ENCODE measurements at places on chromosomes 1 and 21.

DNA sequence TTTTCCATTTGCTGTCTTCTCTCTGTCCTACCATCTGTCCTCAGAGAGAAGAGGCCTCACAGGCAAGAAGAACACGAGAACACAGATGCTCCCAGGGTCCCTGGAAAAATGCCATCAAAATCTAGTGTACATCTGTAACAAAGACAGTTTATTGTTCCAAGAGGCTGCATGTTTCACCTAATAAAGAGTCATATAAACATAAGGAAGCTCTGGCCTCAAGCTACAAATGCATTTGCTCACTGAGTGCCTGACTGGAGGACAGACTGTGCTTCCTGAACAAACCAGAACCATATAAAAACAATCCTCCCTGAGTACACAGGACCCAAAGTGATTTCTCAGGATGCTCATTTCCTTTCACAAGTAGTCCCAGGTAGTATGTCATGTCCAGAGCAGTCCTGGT, 76.3 kb upstream of the SLC44A3 start:
- DNase-seq: no peak

DNA sequence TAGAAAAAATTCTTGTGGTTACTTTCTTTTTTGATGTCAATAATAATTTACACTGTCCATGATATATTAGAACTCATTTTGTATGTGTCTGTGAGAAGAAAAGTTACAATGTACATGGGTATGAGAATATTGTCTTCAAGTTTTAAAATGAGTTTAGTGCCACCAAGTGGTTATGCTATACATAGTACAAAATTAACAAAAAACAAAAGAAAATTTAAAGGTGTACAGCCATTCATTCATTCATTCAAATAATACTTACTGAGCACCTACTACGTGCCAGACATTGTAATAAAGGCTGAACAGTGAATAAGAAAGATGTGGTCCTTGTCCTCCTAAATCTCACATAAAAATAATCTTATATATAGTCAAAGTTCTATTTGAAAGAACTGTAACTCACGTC, 27.7 kb downstream of the UCHL5 start:
- DNase-seq: no peak

DNA sequence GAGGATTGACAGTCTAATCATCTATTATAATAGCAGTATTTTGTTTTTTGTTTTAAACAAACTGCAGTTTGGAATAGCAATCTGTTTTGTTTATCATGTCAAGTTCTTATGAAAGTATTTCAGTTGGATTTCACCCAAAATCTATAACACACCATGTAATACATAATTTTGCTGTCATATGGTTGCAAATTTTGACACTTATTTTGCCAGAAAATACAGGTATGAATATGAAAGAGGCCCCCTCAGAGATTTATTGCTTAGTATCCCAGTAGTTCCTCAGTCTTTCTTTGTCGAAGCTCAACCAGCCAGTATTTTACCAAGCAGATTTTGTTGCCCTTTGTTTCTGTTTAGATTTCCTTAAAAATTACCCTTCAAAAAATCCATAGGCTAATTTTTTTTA, 317.5 kb upstream of the CXADR start:
- DNase-seq: no peak

GRCh38 chr1:226979517-226980121, 39.5 kb downstream of the COQ8A start:
- no peak for DNase-seq

GRCh38 chr1:117596023-117596720, 9.7 kb upstream of the TENT5C start:
- peak; percentile 14 for DNase-seq

- no peak for DNase-seq
Observed at GRCh38 chr1:66239834-66240233, 294.1 kb upstream of the SGIP1 start.

DNA sequence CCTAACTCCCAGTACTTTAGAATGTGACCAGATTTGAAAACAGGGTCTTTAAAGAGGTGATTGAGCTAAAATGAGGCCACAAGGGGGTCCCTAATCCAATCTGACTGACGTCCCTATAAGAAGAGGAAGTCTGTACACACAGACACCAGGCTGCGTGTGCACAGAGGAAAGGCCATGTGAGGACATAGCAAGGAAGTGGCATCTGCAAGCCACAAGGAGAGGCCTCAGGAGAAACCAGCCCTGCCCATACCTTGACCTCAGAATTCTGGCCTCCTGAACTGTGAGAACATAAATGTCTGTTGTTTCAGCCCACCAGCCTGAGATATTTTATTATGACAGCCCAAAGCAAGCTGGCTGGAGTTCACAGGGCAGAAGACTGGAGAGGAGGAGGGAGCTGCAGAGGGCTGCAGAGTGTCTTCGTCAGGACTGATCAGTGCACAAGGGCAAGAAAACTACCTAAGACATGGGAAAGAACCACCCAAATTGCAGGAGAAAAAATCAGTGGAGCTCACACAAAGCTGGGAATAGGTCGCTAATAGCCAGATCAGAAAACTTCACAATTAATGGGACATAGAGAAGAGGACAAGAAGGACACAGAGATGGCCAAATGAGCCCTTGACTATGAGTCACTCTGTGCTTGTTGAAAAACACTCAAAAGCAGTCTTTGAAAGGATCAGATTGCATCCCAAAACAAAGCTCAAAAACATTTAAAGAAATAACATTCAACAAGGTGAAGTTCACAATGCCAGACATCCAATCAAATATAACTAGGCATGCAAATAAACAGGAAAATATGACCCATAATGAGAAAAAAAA, 14.1 kb upstream of the WNT9A start:
- no peak for DNase-seq

DNA sequence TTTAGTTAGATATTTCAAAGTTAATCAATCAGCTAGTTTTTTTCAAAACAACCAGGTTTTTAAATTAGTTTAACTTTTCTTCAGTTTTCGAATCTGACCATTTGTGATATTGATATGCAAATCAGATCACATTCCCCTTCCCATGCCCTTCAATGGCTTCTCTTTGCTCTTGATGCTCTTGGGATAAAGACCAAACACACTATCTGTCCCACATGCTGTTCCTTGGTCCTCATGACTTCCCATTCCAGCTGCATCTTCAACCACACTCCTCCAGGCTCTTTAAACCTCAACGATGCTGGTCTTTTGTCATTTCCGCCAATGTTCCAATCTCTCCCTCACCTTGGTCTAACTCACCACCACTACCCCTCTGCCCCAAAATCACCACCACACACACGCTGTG, 285.8 kb downstream of the LMX1A start:
- no peak for DNase-seq

GRCh38 chr21:39575775-39576174, 37.0 kb upstream of the B3GALT5 start:
- no peak for DNase-seq

DNA sequence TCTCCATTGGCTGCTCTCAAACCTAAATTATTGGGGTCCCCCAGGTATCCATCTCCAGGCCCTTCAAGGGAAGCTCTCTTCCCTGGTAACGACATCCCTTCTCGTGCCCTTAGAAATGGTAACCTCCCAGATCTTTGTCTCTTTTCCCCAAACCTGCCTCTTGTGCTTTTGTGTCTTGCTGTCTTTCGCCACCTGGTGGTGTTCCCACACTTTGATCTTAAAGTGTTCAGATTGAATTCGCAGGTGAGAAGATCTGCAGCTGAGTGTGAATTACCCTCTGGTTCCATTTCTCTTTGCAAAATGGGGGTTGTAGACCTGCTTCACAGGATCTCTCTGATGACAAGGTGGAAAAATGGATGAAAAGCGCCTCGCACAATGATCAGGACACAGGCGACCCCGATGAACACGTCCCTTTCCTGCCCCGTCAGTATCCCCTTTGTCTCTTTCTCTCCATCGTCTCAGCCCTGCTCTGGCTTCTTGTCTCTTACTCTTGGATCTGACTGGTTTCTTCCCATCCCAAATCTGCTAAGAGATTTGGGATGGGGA, 53.1 kb downstream of the DOP1B start:
- DNase-seq: no peak

- DNase-seq: no peak
Observed at GRCh38 chr1:23791516-23792047, 637 bp downstream of the LYPLA2 start.

DNA sequence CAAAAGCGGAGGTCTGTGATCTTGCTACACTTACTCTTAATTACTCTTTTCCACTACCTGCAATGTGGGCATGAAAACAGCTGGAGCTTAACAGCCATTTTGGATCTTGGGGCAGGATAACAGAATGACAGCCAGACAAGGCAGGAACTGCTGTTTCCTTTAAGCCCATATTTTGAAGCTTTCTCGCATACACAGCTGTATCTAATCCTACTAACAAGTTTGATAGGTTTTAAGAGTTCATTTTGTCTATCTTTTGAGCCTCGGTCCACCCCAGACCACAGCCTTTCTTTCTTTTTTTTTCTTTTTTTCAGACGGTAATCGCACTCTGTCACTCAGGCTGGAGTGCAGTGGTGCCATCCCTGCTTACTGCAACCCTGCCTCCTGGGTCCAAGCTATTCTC, 42.4 kb upstream of the CRB1 start:
- DNase-seq: no peak

GRCh38 chr21:34191876-34192275, 118.5 kb downstream of the MRPS6 start:
- DNase-seq: no peak

DNA sequence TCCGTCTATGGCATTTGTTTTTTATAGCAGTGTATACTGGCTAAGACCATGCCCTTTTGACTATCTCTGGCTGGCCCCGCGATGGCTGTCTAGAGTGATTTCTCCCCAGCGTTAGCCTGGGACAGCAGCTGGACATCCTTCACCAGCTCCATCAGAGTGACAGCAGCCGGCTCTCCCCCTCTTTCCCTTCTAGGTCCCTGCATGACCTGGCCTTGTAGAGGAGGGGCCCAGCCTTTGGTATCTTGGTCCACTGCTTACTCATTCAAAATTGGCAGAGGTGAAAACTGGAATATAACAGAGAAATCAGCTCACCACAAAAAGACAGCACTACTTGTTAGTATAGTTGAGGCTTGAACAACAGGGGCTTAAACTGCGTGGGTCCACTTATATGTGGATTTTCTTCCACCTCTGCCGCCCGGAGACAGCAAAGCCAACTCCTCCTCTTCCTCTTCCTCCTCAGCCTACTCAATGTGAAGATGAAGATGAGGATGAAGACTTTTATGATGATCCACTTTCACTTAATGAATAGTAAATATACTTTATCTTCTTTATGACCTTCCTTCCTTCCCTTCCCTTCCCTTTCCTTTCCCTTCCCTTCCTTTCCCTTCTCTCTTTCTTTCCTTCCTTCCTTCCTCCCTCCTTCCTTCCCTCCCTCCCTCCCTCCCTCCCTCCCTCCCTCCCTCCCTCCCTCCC, 29.4 kb upstream of the B3GALNT2 start:
- no peak for DNase-seq

- no peak for DNase-seq
Observed at GRCh38 chr1:155691992-155692528, 3.2 kb downstream of the DAP3 start.

GRCh38 chr1:232209357-232209756, 420.6 kb downstream of the SIPA1L2 start:
- DNase-seq: no peak

- DNase-seq: no peak
Observed at GRCh38 chr1:18411321-18411720, 69.4 kb upstream of the KLHDC7A start.

GRCh38 chr21:20800106-20800505, 198.1 kb upstream of the NCAM2 start:
- DNase-seq: no peak

GRCh38 chr1:192739476-192740184, 69.2 kb upstream of the RGS2 start:
- DNase-seq: no peak

GRCh38 chr1:238153939-238154338, 263.2 kb upstream of the ZP4 start:
- DNase-seq: no peak

- no peak for DNase-seq
Observed at GRCh38 chr1:220326578-220326977, 54.3 kb upstream of the RAB3GAP2 start.

- DNase-seq: no peak
Observed at GRCh38 chr1:210457568-210457967, 128.9 kb downstream of the HHAT start.

DNA sequence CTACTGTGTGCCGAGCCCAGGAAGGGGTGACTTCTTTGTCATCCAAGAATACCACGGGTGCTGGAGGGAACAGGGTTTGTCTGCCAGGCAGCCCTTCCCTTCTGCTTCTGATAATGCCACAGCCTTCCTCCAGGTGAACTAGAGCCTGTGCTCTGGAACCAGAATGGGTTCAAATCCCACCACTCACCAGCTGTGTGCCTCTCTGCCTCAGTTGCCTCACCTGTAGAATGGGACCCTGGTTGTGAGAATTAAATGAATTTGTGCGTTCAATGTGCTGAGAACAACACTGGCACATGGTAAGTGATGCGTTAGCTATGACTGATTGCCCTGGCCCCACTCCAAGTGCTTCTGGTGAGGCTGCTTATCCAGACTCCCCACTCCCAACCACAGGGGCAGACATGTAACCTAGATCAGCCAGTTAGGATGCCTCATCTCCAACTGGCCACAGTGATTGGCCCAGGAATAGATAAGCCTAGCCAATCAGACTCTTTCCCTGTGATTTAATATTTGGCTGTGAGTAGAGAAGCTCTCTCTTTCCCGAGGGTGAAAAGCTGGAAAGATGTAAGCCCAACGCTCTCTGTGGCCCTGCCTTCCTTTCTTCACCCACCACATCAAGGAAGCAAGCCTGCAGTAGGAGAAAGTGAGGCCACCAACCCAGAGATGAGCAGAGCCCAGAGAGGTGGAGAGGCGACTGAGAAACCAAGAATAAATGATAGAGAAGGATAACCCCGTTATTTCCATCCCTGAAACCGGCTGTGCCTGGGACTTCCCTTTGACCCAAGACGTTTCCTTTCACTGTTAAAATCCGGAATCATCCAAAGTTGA, 20.8 kb upstream of the LAPTM5 start:
- no peak for DNase-seq

Data from activated B cell treated with CpG ODN at 0.5 μM for 24 hours (primary cell).